Pulmonary artery endothelial cell (primary cell): ENCODE measurements at places on chromosomes 1 and 21. TPM values are rescaled to one million over a fixed set of nuclear protein-coding genes. Genes with fewer than 3 reads are reported as not detected.

The TMOD4 gene
- total RNA-seq, result not detected in 2 replicates

The TRAF3IP3 gene
- not detected in 2 replicates for total RNA-seq

The LYPD8 gene
- not detected in 2 replicates for total RNA-seq

The CREB3L4 gene
- total RNA-seq, result 7.6 and 10.0 TPM in 2 replicates

The SLC1A7 gene
- total RNA-seq, result not detected in 2 replicates

The KLF17 gene
- not detected in 2 replicates for total RNA-seq

The TMEM79 gene
- 0.86 and 1.9 TPM in 2 replicates for total RNA-seq

The LACTBL1 gene
- not detected in 2 replicates for total RNA-seq

The CTSK gene
- 20.5 and 194 TPM in 2 replicates for total RNA-seq

The CYP4A22 gene
- not detected in 2 replicates for total RNA-seq

The TNFRSF9 gene
- total RNA-seq, result 0.20 and 1.9 TPM in 2 replicates

The AGBL4 gene
- not detected in 2 replicates for total RNA-seq

The HAO2 gene
- not detected in 2 replicates for total RNA-seq
